ACHN (cell line): ENCODE measurements at places on chromosomes 16 and 17.
A peak's percentile ranks its signal among the peaks of the same experiment; 100 is the strongest.

DNA sequence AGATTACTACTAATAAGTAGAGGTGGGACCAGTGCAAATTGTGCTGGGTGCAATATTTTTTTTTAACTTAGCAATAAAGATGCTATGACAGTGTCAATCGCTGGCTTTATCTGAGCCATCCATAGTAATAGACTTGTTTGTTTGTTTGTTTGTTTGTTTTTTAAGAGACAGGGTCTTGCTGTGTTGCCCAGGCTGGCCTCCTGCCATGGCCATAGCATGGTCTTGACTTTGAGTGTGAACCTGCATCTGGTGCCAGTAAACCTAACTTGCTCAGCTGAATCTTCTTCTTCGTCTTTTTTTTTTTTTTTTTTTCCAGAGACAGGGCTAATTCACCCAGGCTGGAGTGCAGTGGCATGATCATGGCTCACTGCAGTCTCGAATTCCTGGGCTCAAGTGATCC is 46.6 kb downstream of the ZNRF1 start:
- no peak for DNase-seq

DNA sequence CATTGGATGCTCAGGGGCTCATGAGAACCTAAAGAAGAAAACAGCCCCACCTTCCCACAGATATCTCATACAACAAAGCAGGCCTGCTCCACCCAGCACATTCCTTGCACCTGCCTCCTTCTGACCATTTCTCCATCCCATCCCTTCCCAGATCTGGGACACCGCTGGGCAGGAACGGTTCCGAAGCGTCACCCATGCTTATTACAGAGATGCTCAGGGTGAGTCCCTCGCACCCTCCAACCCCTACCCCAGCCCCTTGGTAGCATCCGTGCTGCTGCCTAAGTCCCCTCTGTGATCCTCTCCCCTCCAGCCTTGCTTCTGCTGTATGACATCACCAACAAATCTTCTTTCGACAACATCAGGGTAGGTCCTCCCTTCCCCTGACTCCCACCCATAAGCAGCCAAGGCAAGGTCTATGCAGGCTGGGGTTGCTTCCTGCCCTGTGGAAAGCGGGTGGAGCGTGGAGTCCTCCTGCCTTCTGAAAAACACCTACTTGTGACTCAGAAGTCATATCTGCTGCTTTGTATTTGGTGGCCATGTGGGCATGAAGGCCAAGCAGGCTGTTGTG is 5.4 kb upstream of the NHERF1 start:
- no peak for DNase-seq

DNA sequence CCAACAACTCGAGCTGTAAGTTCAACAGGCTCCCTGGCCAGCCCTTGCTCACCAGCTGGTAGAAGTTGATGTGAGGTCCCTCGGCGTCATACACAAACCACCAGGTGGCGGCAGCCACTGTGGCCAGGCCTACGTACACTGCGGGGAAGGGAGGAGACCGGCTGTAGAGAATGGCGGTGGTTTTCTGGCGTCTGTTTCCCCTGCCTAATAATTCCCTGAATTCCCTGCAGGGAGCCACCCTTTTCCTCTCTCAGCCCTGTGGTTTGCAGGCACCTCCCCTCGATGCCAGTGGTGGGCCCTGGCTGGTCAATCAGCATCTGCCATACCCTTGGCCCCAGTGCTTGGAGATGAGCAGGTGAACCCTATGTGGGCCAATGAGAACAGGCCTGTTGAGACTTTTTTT is 18.9 kb upstream of the P2RX1 start:
- DNase-seq: peak; percentile 57

GRCh38 chr17:48551214-48551555 is 6.3 kb upstream of the HOXB2 start:
- DNase-seq: no peak

DNA sequence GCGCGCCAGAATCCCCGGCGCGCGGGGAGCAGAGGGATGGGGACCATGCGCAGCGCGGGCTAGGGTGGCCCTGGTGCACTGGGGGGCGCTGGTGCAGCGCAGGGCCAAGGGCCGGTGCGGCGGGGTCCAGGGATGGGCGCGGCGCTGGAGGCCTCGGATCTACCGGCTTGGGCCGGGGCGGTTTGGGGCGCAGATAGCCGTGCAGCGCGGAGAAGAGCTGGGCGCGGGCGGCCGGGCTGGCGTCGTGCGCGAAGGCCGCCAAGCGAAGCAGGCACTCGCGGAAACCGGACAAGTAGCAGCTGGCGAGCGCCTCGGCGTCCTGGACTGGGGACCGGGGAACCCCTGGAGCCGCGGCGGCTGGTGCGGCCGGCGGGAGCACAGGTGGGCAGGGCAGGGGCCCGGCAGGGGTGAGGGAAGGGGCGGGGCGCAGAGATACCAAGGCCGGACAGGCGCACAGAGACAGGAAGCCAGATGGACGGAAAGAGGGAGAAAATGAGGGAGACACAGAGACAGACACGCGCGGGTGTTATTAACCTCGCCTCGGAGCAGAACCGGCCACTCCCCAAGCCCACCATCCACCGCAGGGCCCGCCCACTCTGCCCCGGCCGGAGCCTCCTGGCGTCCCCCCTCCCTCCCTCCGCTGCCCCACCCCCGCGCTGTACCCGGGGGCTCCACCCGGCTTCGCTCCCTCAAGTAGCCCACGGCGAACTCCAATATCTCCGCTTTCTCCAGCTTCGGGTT is 2.1 kb downstream of the HES7 start:
- DNase-seq: peak; percentile 85

DNA sequence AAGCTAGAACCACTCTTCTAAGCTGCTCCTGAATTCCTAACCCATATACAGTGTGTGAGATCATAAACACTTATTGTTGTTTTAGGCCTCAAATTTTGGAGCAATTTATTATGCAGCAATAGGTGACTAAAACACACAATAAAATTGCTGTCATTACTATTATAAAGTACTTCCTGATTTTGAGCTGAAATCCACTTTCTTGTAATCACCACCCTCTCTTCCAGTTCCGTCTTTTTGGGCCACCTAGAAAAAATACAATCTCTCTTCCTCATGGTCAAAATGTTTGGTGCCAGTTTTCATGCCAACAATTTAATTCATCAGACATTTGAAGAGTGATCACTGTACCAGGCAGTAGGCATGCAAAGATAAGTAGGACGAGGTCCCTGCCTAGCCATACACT is 43.3 kb upstream of the NF1 start:
- no peak for DNase-seq

DNA sequence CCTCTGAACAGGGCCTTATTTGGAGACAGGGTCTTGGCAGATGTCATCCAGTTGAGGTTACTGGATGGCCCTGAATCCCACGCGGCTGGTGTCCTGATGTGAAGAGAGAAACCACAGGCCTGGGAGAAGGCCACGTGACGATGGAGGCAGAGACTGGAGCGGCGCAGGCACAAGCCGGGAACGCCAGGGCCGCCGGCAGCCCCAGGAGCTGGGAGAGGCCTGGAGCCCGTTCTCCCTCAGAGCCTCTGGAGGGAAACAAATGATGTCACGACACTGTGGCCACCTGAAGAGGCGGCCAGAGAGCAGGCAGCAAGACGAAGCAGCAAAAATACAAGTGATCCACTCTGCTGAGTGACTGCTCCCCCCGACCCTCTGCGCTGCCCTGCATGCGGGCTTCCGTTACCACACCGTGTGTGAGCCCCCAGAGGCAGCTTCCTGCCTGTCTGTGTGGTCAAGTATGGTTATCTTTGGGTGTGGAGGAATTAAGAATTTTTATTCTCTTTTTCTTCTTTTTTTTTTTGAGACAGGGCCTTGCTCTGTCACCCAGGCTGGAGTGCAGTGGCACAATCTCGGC is 11.6 kb downstream of the CD7 start:
- no peak for DNase-seq
